ENCODE measurements at places on chromosomes 3 and 15.

- no peak for DNase-seq
These were observed 634 bp downstream of the MINDY2 start for GRCh38 chr15:58771621-58772250.

DNA sequence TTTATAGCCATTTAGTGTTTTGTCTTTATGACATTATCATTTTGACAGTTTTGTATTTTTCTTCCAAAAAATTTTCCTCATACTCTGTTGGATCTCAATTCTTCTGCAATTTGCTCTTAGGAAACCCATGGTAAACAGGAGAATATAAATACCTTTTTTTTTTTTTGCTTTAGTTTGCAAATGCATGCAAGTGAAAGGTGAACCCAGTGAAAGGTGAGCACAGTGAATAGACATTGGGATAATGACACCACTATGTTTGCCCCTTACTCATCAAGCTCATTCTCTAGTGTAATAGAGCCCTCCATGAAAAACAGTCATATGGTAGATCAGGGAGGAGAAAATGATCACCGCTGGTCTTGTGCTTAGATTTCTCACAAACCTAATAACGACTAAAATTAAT lies 59.0 kb upstream of the TRPC1 start:
- DNase-seq: no peak

DNA sequence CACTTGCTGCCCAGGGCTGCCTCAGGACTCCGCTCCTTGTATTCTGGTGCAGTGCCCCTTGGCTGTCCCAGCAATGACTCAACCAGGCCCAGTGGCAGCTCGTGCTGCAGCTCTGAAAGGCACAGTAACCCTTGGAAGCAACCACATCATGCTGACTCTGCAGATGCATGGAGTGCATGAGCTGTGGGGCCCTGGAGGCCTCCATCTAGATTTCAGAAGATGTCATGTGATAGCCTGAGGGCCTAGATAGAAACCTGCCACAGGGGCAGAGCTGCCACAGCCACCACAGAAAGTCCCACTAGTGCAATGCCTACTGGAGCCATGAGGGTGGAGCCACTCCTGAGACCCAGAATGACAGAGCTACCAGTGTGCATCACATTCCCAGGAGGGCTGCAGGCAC lies 117.1 kb upstream of the SMAD3 start:
- no peak for DNase-seq

GRCh38 chr3:86942206-86942605 lies 48.7 kb downstream of the VGLL3 start:
- no peak for DNase-seq

- no peak for DNase-seq
These were observed 29.7 kb downstream of the ZNF106 start for GRCh38 chr15:42461261-42461660.

DNA sequence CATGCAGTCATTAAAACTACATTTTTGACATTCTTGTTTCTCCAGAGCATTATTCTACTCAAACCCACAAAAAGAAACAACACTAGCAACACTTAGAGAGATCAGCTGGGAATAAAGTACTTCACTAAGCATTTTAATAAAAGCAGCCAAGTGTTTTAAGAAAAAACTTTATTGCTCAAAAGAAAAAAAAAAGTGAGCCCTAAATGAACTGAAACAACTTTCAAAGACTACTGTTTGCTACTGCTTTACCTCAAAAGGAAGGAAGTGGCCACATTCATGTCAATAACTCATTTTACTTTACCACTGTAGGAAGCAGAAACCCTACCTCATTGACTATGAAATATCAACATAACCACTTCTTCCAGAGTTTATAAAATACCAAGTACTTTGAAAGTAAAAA lies 91.3 kb downstream of the UACA start:
- no peak for DNase-seq

- no peak for DNase-seq
These were observed 80.9 kb upstream of the FAM98B start for GRCh38 chr15:38373016-38373415.

DNA sequence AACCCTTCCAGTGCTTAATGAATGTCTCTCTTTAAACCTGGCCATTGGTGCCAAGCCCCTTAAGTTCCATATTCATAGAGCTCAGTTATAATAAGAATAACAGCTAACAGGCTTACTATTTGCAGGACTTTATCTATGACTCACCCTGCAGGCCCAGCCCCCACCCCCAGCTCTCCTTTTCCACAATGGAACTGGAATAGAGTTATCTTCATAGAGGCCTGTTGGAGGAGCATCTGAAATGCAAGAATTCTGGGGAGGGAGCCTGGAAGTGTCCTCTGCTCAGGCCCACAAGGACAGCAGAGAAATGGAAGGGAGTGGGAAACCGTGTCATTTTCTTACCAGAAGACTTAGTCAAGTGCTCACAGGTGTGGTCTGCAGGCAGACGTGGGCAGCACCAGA lies 52.8 kb downstream of the SEMA5B start:
- no peak for DNase-seq

- no peak for DNase-seq
These were observed 463.6 kb upstream of the KCNMB2 start for GRCh38 chr3:178072391-178073305.

GRCh38 chr3:171157980-171158379 lies 131.5 kb upstream of the SLC2A2 start:
- no peak for DNase-seq
